ENCODE measurements at places on chromosomes 5 and 9.

DNA sequence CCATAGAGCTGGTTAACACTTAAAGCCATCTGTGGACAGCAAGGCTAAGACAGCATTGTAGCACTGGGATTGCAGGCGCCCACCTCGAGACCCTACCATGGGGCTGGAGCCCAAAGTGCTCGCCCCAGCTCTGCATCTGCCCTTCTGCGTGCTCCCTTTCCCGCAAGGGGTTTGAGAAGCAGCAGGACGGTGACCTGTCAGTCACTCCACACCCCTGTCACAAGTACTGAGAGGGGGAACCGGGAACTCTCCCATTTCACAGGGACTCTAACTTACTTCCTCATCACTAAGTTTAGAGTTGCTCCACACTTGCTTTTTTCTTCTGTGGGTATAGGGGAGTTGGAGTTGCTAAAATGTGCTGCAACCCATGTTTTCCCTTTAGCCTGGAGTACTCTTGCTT is 273.2 kb downstream of the SMARCA2 start:
- DNase-seq, result no peak

- DNase-seq, result no peak
Observed at GRCh38 chr5:153835891-153836515, 202.7 kb downstream of the FAM114A2 start.

DNA sequence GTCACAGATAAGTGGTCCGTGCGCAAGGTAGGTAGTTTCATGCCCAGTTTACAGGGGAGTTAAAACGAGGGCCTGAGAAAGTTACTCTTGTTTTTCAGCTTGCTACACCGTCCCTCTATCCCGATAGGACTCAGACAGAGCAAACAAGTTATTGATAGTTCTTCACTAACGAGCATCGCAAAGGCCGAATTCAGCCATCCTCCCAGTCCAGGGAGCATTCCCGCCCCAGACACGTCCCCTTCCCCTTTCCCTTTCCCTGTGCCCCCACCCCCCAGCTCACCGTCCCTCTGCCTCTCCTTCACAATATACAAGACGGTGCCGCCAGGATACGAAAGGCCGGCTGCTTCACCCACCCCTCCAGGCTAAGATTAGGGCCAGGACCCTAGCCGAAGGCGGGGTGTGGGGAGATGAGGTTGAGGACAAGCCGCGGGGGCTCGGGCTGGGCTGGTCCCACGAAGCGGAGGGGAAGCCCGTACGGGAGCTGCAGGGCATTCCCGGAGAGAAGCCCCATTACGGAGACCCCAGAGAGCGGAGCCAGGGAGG is 599 bp downstream of the KIAA1191 start:
- DNase-seq, result peak; percentile 20

DNA sequence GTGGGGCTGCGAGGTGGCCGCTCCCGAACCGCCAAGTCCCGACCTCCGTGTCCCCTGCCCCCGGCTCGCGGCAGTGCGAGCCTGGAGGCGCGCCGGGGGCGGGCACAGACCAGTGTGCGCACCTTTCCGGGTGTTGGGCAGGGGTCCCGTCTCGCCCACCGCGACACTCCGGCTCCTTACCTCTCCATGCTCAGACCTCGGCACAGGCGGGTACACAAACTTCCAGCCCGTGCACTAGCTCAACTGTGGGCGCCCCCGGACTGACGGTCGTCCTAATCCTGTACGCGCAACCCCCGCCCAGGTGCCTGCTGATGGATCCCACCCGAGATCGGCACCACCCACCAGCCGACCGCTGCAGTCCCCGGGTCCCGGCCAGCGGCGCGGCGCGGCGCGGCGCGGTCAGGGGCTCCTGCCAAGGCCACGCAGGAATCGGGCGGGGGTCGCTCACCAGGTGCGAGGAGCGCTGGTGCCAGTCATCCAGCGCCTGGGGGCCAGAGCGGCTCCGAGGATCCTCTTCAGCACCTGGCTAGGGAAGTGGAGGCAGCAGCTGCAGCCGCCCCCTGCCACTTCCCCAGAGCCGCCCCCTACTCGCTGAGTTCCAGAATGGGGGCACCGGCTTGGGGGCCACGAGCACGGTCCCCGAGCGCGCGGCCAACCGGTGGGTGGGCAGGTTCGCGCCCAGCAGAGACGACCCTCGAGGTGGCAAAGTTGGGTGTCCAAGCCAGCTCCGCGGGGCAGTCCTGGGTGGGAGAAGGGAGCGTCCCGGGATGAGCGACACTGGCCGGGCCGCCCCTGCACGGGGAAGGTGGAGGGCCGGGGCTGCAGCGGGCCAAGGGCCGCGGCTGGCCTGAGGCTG is 511 bp downstream of the SEMA5A start:
- no peak for DNase-seq

- DNase-seq, result no peak
Observed at GRCh38 chr5:74409166-74409706, 231.3 kb downstream of the ENC1 start.

- peak; percentile 7 for DNase-seq
Observed at GRCh38 chr5:109005297-109006009, 257.8 kb downstream of the FER start.

DNA sequence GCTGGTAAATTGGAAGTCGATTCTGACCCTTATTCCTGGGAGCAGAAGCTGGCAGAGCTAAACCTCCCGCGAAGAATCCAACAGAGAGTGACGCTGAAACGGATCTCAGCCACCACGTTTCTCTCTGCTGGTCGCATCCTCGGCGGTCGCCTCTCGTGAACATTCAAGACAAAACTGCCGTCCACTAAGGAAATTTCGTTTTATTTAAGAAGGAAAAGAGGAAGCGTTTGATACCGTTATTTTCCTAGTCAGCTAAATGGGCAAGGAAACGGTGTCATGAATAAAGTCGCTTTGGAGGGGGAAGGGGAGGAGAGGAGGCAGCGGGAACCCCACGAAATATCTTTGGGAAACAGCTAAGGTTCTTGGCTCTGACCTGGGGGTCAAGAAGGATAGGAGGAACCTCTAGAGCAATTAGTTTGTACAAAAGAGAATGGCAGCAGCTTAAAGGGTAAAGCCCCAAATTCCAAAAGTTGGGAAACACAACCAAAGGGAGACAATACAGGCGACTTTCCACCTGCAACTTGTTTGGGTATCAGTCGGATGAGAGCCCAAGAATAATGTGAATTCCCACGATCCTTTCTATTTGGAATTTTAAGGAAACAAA is 1.9 kb downstream of the FOXB2 start:
- no peak for DNase-seq

- DNase-seq, result no peak
Observed at GRCh38 chr5:31328040-31328733, 134.7 kb downstream of the CDH6 start.

- no peak for DNase-seq
Observed at GRCh38 chr9:1916655-1917054, 98.5 kb upstream of the SMARCA2 start.

GRCh38 chr5:179023528-179024189 is at the start of gene ZNF879:
Gene ZNF879, plus strand, starts transcription at chr5:179023804. Its CDS starts 1,201 bp downstream, at chr5:179025005.
- peak; percentile 98 for DNase-seq

GRCh38 chr5:146860213-146860893 is 18.2 kb downstream of the PPP2R2B start:
- DNase-seq, result peak; percentile 8

DNA sequence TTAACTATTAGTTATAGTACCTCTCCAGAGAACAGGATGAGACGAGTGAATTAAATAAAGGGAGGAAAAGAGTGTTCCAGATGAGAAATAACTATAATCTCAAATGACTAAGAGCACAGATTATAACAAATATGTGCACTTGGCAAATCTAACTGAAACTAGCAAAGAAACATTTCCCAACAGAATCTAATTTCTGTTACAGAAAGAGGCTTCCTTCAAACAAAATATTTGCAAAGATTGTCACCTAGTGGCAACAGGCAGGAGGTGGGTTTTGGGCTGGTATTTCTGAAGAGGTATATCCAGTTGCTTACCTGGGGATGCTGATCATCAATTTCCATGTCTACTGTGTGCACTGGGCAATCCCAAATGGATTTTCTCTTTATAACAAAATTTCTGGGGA is 5.6 kb upstream of the SPDL1 start:
- peak; percentile 34 for DNase-seq

DNA sequence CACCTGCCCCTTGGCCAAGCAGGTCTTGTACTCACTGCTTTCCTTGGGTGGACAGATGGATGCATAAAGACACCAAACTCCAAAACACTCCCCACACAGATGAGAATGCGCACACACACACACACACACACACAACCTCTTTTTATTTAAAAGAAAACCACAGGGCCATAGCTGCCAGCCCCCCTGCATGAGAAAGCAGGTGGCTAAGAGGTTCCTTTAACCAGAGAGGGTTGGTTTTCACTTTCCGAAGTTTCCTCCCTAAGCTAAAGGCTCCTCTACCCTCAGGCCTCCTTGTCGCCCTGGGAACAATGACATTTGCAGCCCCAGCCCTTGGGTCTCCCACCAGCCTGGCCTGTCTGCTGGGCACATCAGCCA is 11.1 kb downstream of the NR5A1 start:
- no peak for DNase-seq

GRCh38 chr9:108803428-108804065 is 52.2 kb downstream of the ACTL7B start:
- no peak for DNase-seq

DNA sequence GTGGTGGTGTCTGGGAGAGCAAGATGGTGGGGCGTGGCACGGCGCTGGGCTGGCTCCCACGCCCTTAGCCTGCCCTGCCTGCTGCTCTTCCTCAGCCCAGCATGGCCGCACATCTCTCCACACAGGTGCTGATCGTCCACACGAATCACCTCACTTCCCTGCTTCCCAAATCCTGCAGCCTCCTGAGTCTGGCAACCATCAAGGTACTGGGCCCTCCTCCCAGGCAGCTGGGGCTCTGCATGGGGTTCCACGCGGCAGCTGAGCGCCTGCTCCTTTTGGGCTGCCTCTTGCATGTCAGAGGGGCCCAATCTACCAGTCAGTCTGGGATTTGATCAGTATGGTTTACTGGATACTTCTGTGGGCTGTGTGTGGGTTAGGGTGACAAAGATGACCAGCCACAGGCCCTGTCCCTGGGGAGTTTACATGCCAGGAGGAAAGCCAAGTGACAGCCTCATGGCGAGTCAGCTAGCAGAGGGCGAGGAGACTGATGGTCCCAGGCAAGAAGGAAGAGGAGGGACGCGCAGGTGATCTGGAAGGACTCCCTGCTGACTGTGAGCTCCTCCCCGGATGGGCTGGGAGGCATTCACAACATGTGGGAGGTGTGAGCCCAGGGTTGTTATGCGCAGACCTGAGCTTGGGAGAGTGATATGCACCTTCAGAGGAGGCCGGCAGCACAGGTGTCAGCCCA is 6.0 kb downstream of the LRSAM1 start:
- DNase-seq, result no peak

- DNase-seq, result no peak
Observed at GRCh38 chr9:36940500-36940853, 93.6 kb downstream of the PAX5 start.

- no peak for DNase-seq
Observed at GRCh38 chr5:117246424-117246823, 671.8 kb upstream of the SEMA6A start.

DNA sequence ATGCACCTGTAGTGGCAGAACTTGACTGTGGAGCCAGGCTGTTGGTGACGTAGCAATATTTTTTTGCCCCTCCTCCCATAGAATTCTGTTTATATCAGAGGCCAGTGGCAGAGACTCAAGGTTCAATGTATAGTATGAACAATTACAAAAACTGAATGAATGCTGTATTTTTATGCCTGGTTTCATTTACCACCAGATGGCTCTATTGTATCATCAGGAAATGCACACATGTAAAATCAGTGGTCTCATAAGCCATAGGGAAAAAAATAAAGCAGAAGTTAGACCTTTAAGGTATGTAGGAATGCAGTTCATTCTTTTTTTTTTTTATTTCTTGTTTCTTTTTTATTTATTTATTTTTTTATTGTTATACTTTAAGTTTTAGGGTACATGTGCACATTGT is 43.6 kb downstream of the CCDC192 start:
- peak; percentile 68 for DNase-seq
